ENCODE measurements at places on chromosomes 2 and 18.
A peak's percentile ranks its signal among the peaks of the same experiment; 100 is the strongest.

- DNase-seq = no peak
Observed at GRCh38 chr2:96945014-96945413, 41.4 kb downstream of the FAM178B start.

DNA sequence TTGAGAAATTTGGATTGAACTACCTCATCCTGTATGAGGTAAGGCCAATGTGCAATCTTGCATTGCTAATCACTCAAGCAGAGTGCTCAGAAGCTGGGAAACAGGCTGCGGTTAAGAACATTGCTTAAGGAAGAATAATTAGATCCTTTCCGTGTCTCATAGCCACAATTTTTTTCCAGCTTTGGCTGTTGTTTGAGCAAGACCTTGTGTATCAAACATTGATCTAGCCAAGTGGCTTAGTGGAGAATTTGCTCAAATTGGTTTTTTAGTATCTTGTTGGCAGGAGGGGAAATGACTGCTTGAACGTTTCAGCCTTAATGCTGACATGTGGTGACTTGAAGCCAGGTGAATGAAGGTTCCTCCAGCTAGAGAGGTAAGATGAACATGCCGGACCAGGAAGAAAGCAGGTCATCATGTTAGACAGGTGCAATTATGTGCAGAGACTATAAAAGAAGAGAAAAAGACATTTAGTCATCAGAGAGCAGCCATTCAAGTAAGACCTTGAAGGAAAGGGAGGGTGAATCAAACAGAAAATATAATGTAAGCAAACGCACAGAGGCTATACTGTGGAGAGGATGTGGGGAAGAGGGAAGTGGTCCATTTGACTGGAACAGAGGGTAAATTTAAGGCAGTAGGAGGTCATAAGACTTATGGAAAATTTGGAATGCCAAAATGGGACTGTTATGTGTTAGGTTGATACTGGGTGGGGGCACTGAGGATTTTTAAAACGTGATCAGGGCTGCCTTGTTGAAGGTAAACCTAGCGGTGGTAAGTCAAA, 98.9 kb upstream of the CYP1B1 start:
- peak; percentile 93 for DNase-seq

- no peak for DNase-seq
Observed at GRCh38 chr2:73072129-73072395, 550 bp upstream of the SFXN5 start.

DNA sequence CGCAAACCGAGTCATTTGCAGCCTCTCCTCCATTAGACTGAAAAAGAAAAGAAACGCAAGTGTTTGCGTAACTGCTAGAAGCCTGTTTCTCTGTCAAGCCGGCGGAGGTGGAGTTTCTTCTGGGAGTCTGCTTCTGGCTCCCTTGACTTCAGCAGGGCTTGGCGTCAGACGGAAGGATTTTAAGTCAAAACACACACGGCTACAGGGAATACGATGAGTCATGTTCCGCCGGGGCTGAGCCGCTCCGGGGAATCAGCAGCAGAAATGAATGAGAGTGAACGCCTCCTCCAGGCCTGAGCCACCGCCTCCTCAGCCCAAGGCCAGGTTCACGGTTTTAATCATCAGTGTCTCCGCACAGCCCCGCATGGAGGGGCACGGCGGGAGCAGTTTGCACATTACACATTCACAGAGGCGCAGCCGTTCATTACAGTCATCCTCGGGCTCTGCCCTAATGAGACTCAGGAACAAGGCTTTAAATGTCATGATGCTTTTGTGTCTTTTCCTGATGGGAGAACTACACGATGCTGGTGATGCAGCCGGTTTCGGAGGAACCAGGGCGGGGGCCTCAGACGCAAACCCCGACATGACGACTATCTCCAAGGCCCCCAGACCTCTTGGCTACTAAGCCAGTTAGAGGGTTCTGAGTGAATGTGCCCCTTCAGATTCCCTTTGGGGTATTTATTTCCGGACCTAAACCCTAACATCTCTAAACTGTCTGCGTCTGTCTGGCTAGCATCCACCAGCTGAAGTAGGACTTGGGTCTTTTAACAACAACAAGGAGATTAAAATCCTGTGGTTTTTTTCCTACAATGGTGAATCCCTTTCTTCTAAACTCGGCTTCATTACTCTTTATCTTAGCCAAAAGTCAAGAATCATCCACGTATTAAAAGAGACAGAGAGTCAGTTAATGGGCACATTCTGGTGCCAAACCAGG, 11.1 kb upstream of the SCG2 start:
- peak; percentile 98 for DNase-seq

DNA sequence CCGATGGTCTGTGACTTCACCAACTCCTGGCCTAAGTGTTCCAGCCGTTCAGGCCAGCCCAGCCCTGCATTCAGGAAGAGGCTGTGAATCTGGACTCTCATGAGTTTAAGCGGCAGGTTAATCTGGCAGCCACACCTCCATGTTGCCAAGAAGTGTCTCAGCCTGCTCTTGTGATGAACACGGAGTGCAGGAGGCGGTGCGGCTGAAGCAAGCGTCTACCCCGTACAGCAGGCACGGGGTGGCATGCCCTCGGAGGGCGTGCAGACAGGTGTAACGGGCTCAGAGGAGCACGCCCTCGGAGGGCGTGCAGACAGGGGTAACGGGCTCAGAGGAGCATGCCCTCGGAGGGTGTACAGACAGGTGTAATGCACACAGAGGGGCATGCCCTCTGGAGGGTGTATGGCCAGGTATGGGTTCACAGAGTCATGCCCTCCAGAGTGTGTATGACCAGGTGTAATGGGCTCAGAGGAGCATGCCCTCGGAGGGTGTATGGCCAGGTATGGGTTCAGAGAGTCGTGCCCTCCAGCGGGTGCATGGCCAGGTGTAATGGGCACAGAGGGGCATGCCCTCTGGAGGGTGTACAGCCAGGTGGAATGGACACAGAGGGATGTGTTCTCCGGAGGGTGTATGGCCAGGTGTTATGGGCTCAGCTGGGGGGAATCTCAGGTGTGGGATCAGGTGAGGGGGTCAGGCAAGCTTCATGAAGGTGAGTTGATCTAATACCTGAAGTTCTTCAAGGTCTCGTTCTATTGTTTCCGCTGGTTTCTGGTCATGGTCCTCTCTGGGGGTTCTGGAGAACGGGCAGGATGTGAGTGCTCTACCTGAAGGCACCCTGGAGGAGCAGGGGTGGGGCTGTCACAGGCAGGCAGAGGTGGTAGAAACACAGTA, 22.6 kb downstream of the CROCC2 start:
- DNase-seq = no peak

GRCh38 chr2:189153619-189154018, 25.9 kb downstream of the COL5A2 start:
- DNase-seq = no peak
